IMR-90 (cell line): ENCODE measurements at places on chromosomes 2 and 18.
A peak's percentile ranks its signal among the peaks of the same experiment; 100 is the strongest.

GRCh38 chr2:180539541-180539940, 440.9 kb upstream of the UBE2E3 start:
- no peak for DNase-seq

DNA sequence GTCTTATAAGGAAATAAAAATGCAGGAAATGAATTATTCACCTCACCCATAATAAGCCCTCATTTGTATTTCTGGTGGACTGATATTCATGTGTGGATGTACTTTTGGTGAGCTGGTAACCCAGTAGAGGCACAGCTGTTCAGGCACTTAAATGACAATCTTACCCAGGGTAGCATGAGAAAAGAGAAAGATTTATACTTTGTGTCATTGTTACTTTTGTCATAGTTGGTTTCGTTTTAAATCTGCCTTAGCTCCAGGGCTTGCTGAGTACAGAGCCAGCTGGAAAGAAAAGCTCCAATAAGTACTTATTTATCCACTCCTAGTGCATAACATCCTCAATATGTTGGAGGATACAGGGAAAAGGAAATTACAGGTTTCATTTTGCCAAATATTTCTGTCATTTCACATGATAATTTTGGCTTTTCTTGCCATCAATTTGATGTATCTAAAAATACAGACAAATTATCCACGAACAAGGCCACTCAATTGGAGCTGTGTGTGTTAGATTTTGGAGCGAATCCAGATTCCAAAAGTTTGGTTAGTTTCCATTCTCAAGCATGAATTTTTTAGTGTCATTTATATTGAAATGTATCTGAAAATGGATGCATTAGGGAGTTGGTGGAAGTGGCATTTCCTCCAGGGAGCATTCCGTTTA, 1276.1 kb upstream of the FAM98A start:
- DNase-seq, result no peak

- DNase-seq, result no peak
These were observed 93.0 kb downstream of the STPG4 start for GRCh38 chr2:47061944-47062678.

DNA sequence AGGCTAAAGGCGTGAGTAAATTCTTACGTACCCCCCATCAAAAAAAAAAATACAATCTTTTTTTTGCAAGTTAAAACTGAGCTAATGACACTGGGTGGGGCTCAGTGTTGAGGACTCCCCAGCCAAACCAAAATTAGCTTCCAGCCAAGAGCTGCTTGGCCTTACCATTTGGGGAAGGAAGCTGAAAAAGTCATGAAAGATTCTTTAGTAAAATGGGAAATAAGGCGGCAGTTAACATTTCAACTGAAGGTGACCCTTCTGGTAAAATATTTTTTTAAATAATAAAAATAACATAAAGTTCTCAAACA, 16.4 kb downstream of the SMAD7 start:
- DNase-seq, result no peak

- DNase-seq, result no peak
These were observed 115.3 kb downstream of the ACOXL start for GRCh38 chr2:110847651-110848050.

DNA sequence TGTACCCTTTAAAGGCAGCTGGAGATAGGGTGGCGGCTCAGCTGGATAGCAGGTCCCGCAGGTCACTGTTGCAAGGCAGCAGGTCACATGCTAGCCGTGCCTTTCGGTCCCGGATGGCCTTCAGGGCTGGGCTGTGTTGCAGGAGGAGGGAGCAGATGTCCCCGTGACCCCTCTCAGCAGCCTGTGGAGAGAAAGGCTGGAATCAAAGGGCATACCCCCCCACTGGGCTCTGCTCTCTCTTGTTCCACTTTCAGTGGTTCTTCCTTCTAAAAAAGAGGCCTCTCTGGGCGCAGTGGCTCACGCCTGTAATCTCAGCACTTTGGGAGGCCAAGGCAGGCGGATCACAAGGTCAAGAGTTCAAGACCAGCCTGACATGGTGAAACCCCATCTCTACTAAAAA, 4.4 kb upstream of the ANKRD23 start:
- no peak for DNase-seq

- DNase-seq, result no peak
These were observed 119.2 kb downstream of the SNTG2 start for GRCh38 chr2:1069847-1070246.

- peak; percentile 65 for DNase-seq
These were observed 15.8 kb downstream of the TMEM200C start for GRCh38 chr18:5879479-5879882.

DNA sequence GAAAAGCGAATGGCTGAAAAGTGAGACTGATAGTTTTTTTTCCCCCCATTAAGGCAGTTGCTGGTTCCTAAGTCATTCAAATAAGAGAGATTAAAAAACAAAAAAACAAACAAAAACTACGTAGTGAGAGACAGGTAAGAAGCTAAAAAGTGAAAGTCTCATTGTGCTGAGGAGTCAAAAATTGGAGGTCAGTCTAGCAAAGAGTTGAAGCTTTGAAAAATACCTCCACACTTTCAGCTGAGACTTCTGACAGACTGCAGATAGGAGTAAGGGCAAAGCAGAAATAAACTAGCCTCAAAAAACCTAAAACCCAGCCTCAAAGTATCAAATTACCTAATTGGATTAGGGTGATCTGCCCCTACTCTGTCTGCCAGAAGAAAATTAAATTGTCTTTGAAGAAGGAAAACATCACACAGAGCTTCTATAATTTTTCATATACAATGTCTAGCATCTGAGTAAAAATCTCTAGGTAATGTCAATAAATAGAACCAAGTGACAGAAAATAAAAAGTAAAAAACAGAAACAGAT, 10.9 kb upstream of the EIF2AK3 start:
- no peak for DNase-seq
